Liver (tissue), 10 donors: ENCODE measurements at places on chromosomes 7 and 10.

DNA sequence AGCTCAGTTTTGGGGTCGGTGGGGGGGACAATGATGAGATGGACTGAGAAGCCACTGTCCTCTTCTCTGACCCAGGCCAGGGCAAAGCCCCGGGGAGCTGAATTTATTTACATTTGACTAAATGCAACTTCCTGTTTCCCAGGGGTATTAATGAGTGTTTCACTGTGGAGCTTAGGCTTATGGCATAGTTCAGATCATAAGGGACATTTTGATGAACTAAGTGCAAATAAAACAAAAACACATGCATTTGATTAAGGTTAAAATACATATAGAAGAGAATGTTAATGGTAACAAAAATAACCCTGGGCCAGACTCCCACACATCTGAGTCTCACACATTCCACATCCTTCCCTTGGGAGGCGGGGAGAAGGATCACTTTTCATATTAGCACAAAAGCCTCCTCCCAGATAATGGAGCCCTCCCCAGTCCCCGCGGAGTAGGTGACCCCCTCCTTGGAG, 320.6 kb downstream of the FRMD4A start:
- H3K27ac ChIP-seq: peak overlapping the region; percentile 11
- no peaks in the 10 kb centered on the region for H3K36me3 ChIP-seq
- no peak for DNase-seq
- no peaks in the 10 kb centered on the region for H3K27me3 ChIP-seq

DNA sequence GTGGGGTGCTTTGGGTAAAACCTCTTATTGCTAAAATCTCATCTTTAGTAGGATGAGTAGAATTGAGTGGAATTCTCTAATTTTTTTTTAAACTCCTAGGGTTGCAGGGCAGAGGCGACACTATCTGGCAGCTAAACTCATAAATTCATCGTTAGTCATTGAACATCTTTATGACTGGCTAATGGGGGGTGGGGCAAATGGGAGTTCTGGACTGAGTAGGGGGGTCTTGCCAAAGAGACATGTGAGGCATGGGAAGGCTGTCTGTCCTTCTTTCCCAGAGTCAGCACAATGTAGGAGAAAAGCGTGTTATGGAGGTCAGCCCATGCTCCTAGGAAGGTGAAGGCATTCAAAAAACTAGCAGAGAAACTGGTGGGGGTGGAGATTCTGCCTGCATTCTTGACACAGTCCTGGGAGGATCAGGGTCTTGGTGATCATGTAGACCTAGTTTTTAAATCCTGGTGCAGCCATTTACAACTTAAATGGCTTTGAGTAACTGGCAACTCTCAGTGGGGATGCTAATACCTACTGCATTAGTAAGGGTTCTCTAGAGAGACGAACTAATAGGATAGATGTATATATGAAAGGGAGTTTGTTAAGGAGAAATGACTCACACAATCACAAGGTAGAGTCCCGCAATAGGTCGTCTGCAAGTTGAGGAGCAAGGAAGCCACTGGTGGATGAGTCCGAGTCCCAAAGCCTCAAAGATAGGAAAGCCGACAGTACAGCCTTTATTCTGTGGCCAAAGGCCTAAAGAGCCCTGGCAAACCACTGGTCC, 47.7 kb downstream of the EMX2 start:
- H3K4me1 ChIP-seq: no peaks in the 10 kb centered on the region
- no peak overlapping the region for H3K4me3 ChIP-seq
- no peaks in the 10 kb centered on the region for H3K27me3 ChIP-seq
- no peak overlapping the region for H3K27ac ChIP-seq

- no peak overlapping the region for H3K4me3 ChIP-seq
- DNase-seq: no peak
- H3K4me1 ChIP-seq: no peaks in the 10 kb centered on the region
- H3K27me3 ChIP-seq: no peaks in the 10 kb centered on the region
- H3K36me3 ChIP-seq: no peaks in the 10 kb centered on the region
Measured at GRCh38 chr10:71998119-71998839, 34.1 kb downstream of the CHST3 start.

DNA sequence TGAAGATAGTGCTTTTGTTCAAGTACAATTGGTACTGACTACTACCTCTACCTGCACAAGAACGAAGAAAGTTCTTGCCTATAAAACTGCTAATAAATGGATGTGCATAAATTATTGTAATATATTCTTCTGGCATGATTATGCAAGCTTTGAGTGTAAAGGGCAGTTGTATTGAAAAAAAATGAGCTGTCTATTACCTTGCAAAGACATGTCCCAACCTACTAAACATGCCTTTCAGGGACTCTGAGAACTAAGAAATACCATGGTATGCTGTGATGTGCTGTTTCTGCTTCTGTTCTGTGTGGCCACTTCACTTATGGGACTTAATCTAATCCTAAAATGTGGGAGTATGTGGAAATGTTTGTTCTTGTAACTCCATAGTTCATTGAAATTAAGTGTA, 1083.4 kb downstream of the LRMDA start:
- no peak overlapping the region for H3K4me3 ChIP-seq
- no peak overlapping the region for H3K27ac ChIP-seq
- H3K27me3 ChIP-seq: no peaks in the 10 kb centered on the region
- H3K4me1 ChIP-seq: no peaks in the 10 kb centered on the region
- no peaks in the 10 kb centered on the region for H3K36me3 ChIP-seq

DNA sequence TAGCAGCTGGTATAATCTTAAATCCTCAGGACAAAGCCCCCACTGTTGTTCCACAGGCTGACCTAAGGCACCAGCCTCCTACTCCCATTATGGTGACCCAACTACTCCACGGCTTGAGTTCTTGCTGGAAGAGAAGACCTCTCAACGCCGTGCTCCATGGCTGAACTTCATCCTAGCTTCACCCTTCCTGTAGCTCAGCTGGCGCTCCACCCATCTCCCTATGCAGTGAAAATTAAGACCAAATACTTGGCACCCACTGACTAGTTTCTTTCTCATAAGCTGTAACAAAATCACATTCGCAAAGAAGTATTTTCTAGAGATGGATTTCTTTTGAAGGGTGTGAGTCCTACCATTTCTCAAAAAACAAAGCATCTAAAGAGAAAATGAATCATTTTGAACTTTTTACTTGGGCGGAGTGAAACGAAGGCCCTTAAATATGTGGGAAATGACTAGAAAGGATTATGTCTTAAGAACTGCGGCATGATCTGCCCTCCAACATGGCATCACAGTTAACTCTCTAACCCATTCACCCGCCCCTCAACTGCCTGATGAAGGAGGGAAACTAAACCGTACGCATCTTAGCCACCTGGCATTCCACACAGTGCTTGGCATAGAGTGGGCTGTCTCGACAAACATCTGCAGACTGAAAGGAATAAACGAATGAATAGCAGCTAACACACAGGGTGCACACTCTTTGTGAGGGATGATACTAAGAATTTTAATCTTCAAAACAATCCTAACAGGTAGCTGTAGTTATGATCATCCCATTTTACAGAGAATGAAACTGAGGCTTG, 32.7 kb downstream of the GFRA1 start:
- no peak overlapping the region for H3K4me3 ChIP-seq
- no peaks in the 10 kb centered on the region for H3K27me3 ChIP-seq
- DNase-seq: no peak
- no peak overlapping the region for H3K27ac ChIP-seq

- no peaks in the 10 kb centered on the region for H3K27me3 ChIP-seq
- peaks cover 21% of the 10 kb centered on the region for H3K36me3 ChIP-seq
- H3K4me1 ChIP-seq: peaks cover 14% of the 10 kb centered on the region
Measured at GRCh38 chr10:35040760-35041501, 49.2 kb downstream of the CUL2 start.

GRCh38 chr7:4113271-4113670, 568.8 kb upstream of the FOXK1 start:
- no peaks in the 10 kb centered on the region for H3K4me1 ChIP-seq
- H3K36me3 ChIP-seq: no peaks in the 10 kb centered on the region
- no peaks in the 10 kb centered on the region for H3K27me3 ChIP-seq
- DNase-seq: no peak
- no peak overlapping the region for H3K27ac ChIP-seq

GRCh38 chr10:117903854-117904253, 142.9 kb downstream of the RAB11FIP2 start:
- H3K27me3 ChIP-seq: peaks cover 5% of the 10 kb centered on the region
- DNase-seq: no peak
- no peaks in the 10 kb centered on the region for H3K36me3 ChIP-seq
- no peaks in the 10 kb centered on the region for H3K4me1 ChIP-seq
- no peak overlapping the region for H3K4me3 ChIP-seq

- no peak overlapping the region for H3K27ac ChIP-seq
- no peak overlapping the region for H3K4me3 ChIP-seq
- DNase-seq: no peak
- no peaks in the 10 kb centered on the region for H3K27me3 ChIP-seq
Measured at GRCh38 chr7:55898287-55898686, 11.0 kb downstream of the ZNF713 start.

DNA sequence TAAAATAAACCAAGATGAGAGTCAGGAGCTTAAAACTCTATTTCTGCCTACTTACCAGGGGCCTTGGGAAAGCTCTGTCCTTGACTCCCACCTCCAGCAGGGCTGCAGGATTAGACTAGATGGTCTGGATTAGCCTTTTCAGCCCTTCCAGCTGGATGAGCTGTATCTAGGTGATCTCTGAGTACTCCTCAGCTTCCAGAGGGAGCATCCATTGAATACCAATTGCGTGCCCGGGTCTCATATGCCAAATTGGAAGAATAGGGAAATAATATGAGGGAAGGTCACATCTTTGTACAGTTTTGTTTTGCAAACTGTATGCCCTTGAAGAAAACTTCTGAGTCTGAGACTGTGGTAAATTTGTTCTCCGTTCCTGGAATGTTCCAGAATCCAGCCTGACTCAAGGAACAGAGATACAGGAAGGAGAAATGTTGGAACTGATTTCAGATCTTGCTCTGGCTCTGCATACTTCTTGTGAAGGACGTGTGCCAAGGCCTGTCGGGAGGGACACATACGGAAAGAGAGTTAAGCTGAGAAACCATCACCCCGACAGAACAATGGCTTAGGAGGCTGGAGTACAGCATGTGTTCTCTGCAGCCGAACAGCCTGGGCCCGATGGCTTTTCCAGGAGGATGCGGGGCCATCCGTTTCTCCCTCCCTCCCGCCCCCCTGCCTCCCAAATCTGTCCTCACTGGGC, 44.9 kb downstream of the MINDY4 start:
- no peak overlapping the region for H3K4me3 ChIP-seq
- H3K27me3 ChIP-seq: no peaks in the 10 kb centered on the region
- DNase-seq: peak; percentile 21
- no peaks in the 10 kb centered on the region for H3K4me1 ChIP-seq
- H3K27ac ChIP-seq: no peak overlapping the region

DNA sequence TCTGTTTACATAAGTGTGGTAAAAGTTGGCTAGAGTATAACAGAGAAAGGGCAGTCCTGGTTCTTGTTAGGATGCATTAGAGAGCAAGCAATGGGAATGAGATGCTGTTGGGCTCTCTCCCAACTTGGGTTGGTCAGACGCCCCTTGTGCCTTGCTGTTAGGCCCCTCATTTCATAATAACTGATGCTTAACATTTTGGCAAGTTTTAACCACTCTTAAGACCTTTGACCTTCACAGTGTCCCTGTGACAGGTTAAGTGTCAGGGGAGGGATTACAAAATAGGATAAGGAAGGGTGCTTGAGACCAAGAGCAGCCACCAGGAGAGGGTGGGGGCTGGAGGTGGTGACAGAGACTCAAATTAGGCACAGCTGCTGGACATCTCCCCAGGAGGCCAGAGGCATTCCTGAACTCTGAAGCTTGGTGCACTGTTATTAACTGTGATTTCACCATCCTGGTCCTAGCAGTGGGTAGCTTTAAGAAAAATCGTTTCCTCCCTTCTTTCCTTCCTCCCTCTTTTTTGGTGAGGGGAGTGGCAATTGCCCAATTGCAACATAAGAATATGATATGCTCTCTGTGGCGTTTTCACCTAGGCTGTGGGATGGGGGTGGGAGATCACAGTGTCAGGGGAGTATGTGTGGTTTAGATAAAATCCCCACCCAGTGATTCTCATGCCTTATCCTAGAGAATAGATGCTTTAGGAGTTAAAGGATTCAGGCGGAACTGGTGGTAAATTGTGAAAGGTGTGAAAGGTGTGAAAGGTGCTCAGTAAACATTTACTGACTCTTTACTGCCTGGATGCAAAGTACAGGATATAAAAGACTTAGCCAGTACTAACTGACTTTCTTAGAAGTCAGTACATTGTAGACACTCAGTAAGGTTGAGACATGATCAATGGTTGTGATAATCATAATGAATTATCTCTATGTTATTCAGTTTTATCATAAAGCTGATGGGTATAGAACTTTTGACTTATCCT, 270.5 kb downstream of the BICC1 start:
- H3K4me3 ChIP-seq: no peak overlapping the region
- no peak overlapping the region for H3K27ac ChIP-seq
- H3K27me3 ChIP-seq: no peaks in the 10 kb centered on the region
- H3K36me3 ChIP-seq: no peaks in the 10 kb centered on the region

GRCh38 chr7:68321776-68322496, 1276.3 kb upstream of the AUTS2 start:
- H3K4me1 ChIP-seq: no peaks in the 10 kb centered on the region
- H3K4me3 ChIP-seq: no peak overlapping the region
- H3K27ac ChIP-seq: no peak overlapping the region
- no peaks in the 10 kb centered on the region for H3K36me3 ChIP-seq
- no peak for DNase-seq
- H3K27me3 ChIP-seq: no peaks in the 10 kb centered on the region

GRCh38 chr10:43338117-43338516, 33.3 kb upstream of the FXYD4 start:
- no peaks in the 10 kb centered on the region for H3K4me1 ChIP-seq
- no peak overlapping the region for H3K27ac ChIP-seq
- H3K4me3 ChIP-seq: no peak overlapping the region
- DNase-seq: no peak

DNA sequence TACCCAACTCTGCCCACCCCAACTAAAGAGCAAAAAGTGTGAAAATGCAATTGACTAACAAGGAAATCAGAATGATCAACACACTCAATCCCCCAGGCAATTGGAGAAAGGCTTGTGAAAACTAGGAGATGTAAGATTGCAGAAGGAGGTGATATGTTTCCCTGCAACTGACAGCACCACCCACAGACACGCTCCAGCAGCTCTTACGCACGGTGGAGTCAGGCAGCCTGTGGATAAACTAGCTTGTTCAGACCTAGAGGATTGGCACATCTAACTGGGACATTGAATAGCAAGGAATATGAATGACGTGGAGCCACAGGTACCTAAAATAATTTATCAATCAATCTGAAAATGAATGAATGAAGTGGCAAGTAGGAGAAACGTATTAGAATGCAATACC, 125.7 kb upstream of the MYO3A start:
- no peak overlapping the region for H3K27ac ChIP-seq
- H3K4me3 ChIP-seq: no peak overlapping the region
- H3K4me1 ChIP-seq: no peaks in the 10 kb centered on the region
- DNase-seq: no peak
- no peaks in the 10 kb centered on the region for H3K36me3 ChIP-seq
- H3K27me3 ChIP-seq: no peaks in the 10 kb centered on the region

GRCh38 chr7:23742051-23742450, 32.0 kb downstream of the STK31 start:
- DNase-seq: no peak
- H3K27me3 ChIP-seq: no peaks in the 10 kb centered on the region
- no peaks in the 10 kb centered on the region for H3K4me1 ChIP-seq
